ENCODE measurements at places on chromosomes 3 and 15.

- DNase-seq: no peak
Measured at GRCh38 chr15:65920825-65921309, 51.6 kb downstream of the RAB11A start.

- no peak for DNase-seq
Measured at GRCh38 chr3:120652281-120652680, 29.8 kb downstream of the HGD start.

- no peak for DNase-seq
Measured at GRCh38 chr15:55319537-55320237, 665 bp downstream of the PIGB start.

DNA sequence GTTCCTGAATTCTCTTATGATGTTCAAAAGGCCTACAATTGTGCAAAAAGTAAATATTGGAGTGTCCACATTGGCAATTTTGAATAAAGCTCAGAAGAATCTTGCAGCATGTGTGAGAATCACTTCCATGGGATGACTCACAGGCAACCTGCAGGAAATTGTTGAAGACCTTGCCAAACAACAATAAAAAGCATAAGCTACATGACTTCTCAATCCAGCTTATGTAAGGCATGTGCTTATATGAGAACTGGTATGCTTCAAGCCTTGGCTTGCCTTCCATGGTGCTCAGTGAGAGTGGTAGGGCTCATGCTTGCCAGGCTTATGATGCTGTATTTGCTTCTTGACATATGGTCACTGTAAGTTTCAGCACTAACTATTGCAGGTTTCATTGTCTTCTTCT, 18.4 kb upstream of the BCHE start:
- DNase-seq: no peak

DNA sequence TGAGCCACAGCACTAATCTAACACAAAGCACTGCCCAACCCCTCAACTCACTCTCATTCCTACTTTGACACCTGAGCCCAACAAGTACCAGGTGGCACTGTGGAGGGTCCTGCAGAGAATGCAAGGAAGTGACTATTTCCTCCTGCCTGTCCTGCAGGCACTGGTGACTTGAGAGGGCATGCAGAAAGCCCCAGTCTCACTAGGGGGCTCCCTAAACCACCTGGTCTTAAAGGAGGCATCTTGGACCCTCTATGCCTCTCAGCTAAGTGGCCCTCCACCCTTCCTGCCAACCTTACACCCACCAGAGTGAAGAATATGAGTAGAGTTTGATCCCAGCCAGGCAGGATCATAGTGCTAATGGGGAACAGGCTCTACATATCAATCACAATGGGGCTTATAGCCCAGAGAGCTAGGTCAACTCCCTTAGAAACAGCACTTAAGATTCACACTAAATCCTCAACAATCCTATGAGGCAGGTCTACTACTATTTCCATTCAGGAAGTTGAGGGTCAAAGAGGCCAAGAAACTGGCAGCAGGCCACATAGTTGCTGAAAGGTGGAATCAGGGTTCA, 15.2 kb downstream of the TRAIP start:
- no peak for DNase-seq

GRCh38 chr3:28682121-28682520, 333.5 kb upstream of the AZI2 start:
- no peak for DNase-seq

DNA sequence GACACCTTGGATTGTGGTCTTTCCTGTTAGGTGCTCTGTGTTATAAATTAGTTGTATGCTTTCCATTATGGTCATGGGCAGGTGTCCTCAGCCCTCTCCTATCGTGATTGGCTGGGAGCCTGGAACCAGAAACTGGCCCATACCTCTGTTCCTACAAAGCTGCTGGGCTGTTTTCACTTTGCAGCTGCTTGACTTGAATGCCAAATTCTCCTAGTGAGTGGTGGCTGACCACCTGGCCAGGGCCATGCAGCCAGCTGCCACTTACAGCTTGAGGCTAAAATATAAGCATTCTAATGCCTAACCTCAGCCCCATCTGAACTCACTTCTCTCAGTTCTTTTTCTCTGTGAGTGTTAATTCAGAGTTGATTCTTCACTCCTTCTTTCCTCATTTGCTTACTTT, 239.3 kb upstream of the GBE1 start:
- no peak for DNase-seq

GRCh38 chr3:151356794-151357462, 27.6 kb upstream of the P2RY13 start:
- DNase-seq: no peak

DNA sequence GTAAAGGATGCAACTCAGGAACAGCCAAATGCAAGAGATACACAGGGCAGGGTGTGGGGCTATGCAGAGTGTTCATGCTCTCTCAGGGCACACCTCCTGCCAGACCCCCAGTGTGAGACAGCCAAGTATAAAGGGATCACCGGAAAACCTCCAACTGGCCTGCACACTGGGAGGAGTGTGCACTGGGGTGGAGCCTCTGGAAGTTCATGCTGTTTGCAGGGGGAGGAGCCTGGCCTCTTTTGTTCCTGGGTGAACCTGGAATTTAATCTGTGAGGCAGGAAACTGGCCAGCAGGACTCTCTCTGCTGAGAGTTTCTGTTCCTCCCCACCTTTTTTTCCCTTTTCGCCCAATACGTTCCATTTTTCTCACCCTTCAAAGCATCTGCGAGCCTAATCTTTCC, 204.1 kb downstream of the WNT5A start:
- DNase-seq: no peak
